ENCODE measurements at places on chromosomes 1 and 21.

DNA sequence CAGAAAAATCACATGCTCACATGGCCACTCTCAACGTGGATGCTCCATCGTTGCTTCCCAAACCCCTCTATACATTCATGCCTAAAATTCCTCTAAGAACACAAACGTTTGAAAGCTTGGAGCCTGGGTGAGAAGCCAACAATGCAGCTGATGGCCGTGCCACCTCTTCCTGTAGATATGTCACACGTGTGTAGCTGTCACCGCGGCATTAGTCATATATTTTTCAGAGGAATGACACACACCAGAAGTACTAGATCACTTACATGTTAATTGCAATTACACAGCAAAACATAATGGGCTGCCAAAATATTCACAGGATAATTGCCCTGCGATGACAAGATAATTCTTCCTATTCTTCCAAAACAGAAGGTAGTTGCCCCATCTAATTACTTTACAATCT is 112.7 kb upstream of the BACE2 start:
- no peak for DNase-seq

DNA sequence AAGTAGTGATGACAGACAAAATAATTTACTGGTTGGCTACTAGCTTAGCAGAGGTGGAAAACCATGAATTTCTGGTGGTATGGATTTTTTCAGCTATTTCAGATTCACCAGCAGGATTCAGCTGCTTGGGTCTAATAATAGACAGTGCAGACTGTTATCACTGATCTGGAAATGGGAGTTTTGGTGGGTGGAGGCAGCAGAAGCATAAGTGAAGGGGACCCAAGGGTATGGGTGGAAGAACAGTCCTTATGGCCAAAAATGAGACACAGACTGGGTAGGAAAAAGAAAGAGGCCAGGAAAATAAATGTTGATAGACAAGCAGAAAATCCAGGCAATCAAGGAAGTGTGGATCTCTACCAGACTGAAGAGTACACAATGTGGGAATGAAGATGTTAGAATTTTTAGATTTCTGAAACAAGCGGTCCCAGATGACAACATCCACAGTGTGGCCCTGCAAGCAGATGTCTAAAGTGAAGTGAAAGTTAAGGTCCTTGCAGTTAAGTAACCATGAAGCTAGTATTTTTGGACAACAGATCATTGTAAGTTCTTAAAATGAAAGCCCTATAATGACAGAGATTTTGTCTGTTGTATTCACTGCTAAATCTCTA is 24.7 kb downstream of the LYST start:
- DNase-seq, result no peak

DNA sequence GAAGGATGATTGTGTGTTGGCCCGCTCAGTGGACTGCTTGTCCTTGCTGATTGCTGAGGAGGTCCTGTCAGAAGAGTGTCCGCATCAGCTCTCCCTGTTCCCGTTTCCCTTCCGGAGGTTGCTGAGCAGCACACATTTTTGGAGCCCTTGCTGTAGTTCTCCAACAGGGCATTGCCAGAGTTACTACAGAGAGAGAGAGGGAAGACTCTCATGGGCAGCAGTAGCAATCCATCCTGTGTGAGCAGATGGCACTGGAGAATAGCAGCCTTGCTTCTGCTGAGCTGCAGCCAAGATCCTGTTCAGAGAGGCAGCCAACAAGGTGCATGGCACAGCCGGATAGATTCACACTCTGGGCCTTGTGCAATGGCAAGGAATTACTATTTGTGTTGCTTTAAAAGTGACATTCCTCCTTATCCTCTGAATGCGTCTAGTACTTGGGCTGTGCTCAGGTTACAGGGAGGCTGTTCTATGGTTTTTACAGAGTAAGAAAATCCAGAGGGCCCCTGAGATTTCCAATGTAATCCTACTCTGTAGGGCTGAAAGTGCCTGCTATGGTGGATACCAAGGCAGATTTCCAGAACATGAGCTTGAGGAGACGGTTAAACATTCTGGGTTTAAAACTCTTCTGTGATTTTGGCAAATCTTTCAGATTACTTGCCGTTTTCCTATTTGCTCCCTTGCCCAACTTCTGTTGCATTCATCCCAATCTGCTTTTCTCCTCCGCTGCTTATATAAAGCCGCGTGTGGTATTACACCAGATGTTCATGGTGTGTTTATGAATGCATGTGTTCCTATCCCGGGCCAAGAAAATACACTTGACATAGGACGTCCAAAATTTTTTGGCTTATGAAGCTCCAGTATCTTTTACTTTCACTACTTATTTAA is 27.4 kb downstream of the AK4 start:
- no peak for DNase-seq

GRCh38 chr1:178575611-178576361 is 62.9 kb downstream of the TEX35 start:
- DNase-seq, result no peak

DNA sequence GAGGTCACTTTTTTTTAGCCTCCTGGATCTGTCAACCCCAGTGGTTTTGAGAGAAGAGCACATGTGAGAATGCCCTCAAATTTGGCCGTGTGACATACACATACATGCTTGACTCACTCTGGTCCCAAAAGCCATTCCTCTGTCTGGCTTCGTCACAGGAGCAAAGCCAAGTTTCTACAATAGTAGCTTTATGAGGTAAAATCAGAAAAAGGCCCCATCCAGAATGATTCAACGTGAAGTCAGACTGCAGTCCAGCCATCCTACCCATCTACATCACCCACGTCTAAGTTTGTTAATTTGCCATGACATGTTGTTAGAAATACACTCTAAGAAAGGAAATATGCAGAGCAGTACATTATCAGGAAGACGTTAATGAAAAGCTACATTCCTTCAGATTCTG is 245.2 kb downstream of the SDCCAG8 start:
- no peak for DNase-seq

DNA sequence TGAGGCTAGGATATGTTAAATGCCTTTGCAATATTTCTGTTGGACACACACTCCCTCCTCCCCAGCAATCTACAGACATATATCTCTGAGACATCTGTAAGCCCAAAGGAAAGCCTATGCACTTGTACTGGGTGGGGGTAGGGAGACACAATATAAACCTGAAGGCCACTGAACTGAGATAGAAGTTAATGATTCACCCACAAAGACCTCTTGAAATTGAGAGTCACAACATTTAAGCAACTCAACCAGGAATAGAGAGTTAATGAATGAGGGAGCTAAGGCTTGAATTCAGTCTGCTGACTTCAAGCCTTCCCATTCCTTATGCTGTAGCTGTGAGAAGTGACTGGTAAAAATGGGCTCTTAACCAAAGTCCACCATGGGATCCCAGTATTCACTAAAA is 5.0 kb downstream of the OR10J1 start:
- no peak for DNase-seq

DNA sequence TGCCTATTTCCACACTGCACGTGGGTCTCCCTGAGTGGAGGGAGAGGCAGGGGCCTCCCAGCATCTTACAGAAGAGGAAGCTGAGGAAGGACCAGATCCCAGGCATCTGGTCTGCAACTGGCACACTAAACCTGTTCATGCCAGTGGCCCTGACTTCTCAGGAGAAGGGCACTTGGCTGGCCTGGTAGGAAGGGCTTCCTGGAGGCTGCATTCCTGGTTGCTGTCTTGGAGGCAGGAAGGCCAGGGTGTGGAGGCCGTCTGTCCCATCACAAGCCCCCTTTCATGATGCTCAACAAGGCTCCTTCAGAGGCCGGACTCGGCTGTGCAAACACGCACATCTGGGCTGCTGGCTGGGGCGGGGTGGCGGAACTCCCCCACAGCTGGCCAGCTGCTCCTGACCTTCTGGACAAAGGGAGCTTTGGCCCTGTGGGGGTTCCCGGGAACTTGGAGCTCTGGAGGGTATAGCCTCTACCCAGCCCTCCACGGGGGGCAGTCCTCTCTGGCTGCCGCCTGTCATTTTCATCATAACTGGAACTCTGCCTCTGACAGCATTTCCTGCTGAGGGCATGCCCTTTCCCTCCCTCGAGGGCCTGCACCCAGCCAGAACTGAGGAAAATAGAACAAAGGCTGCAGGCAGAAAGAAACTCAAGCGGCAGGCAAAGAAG is 39.2 kb upstream of the POU3F1 start:
- no peak for DNase-seq

DNA sequence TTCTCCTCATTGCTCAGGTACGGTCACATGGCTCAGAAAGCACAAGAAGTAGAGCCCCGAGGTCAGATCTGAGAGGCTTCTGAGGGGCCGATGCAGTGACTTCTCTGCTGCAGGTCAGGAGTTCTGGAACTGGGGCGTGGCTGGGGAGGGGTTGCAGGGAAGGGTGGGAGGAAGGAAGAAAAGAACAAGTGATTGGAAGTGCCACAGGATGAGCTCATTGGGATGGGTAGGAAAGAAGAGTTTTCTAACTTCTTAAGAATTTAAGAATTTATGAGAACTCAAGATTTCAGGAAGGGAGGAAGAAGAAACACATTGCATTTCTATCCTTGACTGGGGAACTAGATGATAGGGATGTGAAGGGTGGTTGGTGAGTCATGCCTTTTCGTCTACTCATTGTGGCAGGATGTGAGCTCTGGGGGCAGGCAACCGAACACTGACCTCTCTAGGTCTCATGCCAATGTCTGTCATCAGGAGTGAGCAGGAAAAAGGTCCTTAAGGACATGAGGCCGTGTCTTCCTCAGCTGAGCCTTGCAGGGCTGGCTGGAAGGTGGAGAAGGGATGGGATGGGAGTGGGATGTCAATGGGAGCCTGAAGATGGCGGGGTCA is 497 bp downstream of the FCRLB start:
- DNase-seq, result no peak

DNA sequence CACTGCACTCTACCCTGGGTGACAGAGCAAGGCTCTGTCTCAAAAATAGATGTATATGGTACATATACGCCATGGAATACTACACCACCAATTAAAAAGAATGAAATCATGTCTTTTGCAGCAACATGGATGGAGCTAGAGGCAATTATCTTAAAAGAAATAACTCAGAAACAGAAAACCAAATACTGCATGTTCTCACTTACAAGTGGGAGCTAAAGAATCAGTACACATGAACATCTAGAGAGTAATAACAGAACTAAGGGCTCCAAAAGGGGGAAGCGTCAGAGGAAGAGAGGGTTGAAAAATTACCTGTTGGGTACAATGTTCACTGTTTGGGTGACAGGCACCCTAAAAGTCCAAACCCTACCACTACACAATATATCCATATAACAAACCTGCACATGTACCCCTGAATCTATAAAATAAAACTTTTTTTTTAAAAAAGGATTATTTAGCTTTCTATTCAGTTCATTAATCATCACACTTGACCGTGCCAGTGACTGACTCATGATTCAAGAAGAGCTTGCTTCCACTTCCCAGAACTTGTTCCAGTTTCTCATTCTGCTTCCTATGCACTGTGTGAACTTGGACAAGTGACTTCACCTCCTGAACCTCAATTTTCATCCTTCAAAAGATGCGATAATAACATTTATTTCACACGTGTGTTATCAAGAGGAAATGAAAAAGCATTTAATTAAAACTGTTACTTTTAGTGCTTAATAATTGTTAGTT is 109.6 kb downstream of the PLPP3 start:
- no peak for DNase-seq

DNA sequence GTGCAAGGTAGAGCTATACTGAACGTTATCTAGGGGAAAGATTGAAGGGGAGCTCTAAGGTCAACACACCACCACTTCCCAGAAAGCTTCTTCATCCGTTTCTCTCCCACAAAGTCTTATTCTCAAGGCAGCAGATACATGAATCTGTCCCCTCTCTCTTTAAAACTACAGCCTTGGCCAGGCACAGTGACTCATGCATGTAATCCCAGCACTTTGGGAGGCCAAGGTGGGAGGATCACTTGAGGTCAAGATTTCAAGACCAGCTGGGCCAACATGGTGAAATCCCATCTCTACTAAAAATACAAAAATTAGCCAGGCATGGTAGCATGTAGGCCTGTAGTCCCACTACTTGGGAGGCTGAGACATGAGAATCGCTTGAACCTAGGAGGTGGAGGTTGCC is 8.1 kb downstream of the CYP4X1 start:
- DNase-seq, result no peak

GRCh38 chr21:45533846-45534635 is 8.2 kb downstream of the SLC19A1 start:
- DNase-seq, result peak; percentile 84

DNA sequence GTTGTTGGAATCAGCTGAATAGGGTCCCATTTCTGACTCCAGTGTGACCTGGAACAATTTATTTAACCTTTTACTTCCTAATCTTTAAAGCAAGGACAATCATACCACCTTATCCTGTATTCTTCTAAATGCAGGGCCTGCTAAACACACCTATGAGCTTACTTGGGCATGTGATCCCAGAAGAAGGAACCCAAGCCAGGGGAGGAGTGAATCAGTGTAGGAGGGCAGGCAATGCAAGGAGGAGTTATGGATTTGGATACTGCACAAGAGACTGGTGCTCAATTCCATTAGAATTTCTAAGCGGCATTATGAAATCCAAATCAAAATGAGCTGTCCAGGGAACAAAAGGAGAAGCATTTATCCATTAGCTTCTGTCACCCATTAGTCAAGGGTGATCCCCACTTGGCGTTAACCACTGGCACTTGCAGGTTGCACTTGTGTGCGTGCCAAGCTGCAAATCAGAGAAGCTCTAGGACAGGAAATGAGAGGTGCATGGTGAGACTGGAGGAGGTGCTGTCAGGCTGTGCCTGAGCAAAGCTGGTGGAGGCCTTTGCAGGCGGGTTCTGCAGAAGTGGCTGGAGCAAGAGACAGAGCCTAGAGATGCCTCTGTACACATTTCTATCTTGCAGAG is 297.2 kb upstream of the PLXNA2 start:
- no peak for DNase-seq

- DNase-seq, result no peak
Observed at GRCh38 chr1:7614576-7615074, 156.5 kb upstream of the VAMP3 start.

GRCh38 chr1:102529446-102529845 is 532.7 kb upstream of the OLFM3 start:
- no peak for DNase-seq
